NCI-H1417 treated with DMSO at 0.1 percent for 48 hours (cell line): ENCODE measurements at places on chromosomes 4 and X.

GRCh38 chr4:26287756-26288155, 33.1 kb upstream of the RBPJ start:
- no peak for DNase-seq

DNA sequence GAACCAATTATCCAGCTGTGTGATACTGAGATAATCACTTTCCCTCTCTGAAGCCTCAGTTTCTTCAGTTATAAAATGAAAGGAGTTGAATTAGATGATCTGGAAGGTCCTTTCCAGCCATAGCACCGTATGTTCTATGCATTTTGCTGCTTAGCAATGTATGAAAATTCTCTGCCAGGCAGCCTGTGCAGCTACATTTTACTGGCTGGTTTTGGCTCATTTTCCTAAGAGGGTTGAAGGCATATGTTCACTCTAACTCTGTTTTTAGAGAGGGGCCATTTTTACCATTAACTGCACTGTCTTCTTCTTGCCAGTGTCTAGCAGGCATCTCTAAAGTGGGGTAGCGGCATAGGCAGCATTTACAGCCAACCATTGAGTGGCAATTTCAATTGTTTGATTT, 26.1 kb downstream of the TRPC5 start:
- DNase-seq, result no peak

DNA sequence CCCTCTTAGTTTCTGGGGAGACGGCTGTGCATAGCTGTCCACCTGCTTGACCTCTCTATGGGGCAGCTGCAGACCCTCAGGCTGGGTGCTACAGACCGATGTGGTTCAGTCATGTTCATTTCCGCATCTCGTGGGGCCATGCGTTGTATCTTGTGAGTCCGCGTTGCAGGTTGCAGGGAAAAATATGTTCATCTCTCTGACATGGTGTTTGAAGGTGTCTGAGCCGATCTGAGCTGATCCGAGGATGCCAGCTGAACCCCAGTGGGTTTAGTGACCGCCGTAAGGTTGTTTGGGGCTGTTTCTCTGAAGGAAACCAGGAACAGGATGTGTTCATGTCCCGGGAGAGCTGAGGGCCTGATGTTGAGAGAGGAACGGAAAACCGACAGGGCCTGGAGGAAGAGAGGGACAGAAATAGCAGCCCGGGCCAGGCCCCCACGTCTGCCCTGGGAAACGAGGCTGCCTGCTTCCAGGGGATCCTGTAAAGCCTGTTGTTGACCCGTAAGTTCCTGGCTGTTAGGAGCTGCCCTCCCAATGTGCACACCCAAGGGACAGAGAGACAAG, 9.8 kb upstream of the P2RY8 start:
- no peak for DNase-seq

DNA sequence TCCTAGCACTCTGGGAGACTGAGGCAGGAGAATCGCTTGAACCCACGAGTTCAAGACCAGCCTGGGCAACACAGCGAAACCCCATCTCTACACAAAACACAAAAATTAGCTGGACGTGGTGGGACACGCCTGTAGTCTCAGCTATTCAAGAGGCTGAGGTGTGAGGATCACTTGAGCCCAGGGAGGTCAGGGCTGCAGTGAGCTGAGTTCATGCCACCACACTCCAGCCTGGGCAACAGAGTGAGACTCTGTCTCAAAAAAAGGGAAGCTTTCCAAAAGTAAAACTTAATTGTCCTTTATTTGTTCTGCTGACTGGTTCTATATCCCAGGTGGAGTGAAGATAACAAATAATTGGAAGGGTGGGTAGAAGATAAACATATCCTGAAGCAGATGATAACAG, 45.6 kb downstream of the ABCG2 start:
- DNase-seq, result no peak

DNA sequence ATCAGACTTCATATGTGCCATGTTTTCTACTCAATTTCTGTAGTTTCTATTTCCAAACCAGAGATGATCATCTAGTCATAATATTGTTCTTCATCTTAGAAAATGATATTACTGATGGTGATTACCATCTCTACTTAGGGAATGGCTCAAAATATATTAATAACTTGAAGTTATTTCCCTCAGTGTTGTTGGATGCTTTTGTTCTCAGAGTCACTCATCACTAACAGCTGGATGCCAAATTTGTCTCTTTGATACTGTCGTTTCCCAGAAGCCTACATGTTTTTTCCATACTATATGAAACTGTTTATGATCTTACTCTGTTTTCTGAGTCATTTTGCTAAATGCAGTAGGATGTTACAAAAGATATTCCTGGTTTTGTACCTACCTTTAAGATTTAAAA, 8.9 kb downstream of the PGAM4 start:
- no peak for DNase-seq

DNA sequence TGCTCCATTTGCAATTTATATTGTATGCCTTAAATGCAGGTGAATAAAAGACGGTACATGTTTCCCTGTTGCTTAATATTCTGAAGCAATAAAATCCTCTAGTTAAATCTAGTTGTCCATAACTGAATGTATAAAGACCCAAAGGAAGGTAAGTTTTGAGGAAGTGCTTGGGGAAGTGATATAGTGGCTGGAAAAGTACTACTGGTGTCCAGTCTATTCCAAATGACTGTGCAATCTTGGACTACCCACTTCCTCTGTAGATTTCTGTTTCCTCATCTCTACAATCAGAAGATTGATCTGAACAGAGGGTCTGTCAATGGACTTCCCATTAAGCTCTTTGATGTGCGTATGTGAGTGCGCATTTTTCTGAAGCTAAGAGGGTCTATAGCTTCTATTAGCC, 17.0 kb downstream of the SNCA start:
- DNase-seq, result no peak

DNA sequence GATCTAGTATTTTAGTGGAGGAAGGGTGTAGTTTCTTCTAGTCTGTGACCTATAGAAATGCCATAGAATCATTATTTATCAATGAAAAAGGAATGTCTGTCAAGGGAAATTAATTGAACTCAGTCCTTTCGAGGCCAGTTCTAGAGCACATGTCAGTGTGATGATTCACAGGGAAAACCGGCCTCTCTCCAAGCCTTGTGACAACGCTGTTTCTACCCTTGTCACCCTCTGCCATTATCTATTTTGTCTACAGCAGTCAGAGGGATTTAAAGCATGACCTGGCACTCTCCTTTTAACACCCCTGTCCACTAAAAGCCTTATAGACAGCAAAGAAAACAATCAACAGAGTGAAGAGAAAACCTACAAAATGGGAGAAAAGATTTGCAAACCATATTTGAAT, 119.8 kb downstream of the DRD5 start:
- DNase-seq, result no peak

DNA sequence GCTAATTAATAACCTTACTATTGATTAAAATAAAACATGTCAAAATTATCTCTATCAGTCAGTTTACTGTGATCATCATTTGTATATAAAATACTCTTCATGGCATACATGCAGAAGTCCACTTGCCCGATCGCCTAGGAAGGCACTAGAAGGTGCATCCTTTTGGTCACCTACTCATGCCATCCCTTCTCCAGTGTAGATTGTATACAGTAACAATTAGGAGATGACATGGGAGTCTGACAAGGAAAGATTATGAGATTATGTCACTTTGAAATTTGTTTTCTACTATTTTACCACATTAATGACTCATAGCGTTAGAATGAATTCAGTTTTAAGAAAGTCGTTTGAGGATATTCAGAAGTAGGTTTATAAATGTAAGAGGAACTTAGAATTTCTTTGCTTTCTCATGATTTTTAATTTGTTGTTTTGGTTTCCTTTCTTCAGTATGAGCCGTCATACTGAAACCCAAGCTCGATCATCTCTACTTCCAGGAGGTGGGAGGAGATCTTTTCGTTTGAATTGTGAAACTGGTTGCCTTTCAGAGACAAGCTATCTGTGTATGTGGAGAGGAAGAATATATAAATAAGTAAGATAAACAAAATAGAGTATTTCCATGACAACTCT, 51.1 kb upstream of the UNC5C start:
- DNase-seq, result no peak

DNA sequence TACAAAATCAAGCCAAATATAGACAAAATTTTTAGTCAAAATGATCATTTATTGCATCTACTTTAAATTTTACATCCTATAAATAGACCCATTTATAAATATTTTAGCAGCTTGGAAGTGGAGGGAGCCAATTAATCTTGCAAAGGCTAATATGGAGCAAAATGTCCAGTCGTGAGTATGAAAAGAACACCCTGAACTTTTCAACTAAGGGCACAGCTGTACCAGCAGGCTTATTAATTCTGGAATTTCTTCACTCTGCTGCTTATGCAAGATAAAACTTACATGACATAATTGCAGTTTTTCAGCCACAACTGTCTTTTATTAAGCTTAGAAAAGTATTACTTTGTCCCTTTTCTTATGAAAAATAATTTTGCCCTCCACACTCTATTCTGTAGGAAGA, 22.9 kb upstream of the USP53 start:
- no peak for DNase-seq

GRCh38 chr4:95124906-95125504, 367.2 kb downstream of the BMPR1B start:
- DNase-seq, result no peak

GRCh38 chr4:10074767-10075105, 41.9 kb downstream of the WDR1 start:
- DNase-seq, result no peak
